ENCODE measurements at places on chromosomes 4 and X.

DNA sequence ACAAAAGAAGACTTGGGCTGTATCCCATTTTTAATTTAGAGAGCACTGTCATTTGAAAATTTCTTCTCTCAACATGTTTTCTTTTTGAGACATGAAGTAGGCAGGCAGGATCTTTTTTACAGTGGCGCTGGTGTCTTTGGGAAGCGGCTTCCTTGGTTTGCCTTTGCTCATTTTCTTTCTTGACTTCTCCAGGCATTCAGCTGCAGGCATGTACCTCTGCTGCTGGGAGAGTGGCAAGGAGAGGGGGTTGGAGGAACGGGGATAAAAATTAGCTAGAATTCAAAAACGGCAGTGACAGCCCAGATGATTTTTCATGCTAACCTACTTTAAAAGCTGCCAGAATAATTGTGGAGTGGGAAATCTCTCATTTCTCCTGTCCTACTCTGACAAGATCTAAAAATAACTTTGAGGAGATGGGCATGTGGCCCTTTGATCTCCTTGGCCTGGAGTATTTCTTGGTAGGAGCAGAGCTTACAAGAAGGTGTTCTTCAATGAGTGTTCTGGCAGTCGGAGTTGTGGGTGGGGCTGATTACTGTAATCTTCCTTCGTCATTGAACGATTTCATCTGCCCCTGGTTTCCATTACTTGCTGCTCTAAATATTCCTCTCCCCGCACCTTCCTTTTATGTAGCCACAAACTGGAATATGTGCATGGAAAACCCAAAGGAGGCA, 54.8 kb downstream of the TBL1X start:
- no peak for DNase-seq

- no peak for DNase-seq
These were observed 35.9 kb upstream of the HPSE start for GRCh38 chr4:83370640-83370906.

DNA sequence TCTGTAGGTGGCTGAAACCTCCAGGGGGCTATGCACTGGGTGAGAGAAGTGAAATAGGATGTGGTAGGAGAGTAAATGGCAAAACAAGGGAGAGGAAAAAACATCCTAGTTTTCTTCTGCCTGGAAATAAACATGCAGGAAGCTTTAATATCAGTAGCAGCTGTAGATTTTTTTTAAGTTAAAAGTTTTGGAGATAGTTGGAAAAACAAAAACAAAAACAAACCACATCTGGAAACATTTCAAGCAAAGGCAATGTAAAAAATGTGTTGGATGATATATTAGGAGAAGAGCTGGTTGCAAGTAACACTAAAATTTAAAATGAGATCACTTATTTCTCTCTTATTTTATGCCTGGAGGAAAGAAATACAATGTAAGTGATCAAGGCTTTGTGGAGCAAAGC, 388.0 kb downstream of the SPRY1 start:
- no peak for DNase-seq

DNA sequence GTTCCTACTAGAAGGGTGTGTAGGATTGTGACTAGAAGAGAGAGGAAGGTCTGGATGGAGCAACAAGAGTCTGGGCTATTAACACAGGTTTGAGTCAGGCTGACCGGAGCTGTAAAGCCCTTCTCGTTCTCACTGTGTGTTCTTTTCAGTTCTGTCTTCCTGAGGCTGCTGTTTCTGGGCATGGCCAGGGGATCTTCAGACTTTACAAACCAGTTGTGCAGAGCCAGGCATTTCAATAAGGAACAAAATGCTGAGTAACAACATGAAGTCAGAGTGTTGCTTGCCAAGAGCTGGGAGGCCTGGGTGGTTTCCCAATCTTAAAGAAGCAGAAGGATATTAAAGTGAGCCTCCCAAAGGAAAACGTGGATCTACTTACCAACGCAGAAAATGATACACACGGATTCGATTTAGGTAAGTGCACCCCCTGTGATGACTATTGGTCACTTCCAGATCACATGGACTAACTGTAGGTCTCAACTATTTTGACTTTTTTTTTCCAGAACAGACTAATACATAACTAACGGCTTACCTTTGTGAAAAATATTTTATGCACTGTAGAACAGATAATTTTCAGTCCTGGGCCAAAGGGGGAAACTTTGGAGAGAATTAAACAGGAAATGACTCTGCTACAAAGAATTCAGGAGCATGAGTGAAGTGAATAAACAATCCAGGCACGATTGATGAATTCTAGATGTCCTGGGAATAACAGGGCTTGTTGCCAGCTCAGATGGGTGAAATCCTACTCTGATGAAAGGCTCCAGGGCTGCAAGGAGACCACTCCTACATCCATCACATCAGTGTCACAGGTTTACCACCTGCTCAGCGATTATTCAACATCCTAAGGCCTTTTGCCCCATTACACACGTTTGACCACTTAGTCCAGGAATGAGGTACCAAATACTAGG, 94.5 kb downstream of the ANXA3 start:
- no peak for DNase-seq

DNA sequence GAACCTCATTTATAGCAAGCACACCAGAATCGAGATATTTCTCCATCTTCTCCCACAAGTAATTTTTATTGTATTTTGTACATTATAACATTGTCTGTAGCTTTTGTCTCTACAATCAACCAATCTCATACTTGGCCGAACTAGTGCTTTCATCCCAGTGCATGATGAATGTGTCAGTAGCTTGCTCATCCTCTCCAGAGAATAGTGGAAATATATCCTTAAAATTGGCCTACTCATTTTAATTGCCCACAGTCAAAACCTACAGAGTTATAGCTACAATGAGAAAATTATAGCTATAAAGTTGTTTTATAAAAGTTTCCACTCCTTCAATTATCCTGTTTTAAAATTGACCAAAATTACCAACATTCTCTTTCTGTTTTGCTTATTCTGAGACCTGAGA, 103.8 kb downstream of the MAPK10 start:
- no peak for DNase-seq

DNA sequence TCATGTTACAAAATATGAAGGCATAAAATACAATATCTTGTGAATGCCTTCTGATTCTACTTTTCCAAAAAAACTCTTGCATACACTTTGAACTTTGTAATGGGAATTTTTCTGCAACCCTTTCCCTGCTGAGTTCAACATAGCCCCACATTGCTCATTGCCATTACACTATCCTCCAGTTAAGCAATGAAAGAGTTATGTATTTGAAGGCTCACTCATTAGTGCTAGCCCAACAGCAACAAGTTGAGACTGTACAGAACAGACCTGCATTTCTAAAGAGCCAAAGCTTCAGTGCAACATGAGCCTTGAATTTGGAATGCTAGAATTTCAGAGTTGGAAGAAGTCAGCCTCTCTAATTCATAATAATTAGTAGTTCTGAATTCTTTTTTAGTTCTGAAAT, 44.4 kb upstream of the STAG2 start:
- DNase-seq, result no peak

DNA sequence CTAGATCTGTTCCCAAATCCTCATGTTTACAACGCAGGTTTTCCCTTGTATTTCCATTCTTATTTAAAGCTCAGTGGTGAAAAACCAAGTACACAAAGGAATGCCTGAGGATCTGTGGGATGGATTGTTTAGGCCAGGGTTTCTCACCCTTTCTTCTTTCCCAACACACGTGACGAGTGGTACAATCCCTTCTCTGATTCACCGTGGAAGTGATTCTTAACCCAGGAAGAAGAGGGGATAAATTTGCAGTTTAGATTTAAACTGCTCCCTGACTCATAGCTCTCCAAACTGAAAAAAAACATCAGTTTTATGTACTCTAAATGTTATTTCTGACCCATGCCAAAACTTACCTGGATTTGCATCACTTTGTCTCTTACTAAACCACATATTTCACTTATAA, 17.0 kb downstream of the PAQR3 start:
- DNase-seq, result no peak

GRCh38 chr4:36208893-36209473, 35.3 kb downstream of the ARAP2 start:
- no peak for DNase-seq

DNA sequence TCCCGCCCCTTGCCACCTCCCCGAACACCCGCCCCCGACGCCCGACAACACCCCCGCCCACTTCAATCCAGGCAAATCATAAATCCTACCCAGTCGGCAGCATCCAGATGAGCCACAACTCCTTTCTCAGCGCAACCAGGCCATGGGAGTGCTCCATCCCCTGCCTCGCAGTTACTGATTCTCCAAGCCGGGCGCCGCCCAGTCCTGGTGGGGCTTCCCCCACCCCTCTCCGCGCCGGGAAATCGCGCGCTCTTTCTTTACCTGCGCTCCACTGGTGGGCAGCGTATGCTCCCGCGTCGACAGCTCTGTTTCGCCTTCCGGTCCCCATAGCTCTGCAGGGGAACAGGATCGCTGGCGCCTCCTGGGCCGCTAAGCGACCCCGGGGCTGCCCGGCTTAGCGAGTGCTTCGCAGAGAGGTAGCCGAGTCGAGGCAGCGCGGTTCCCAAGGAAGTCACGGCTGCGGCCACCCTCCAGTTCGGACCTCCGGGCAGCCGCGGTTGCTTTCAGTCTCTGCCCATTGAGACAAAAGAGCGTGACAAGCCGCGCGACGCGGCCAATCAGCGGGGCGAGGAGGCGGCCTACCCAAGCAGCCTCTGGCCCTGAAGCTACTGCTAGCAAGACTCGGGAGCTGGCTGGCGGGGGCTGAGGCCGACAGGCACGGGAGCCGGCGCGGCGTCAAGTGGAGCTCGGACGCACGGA, 43.7 kb upstream of the TMSB15B start:
- peak; percentile 68 for DNase-seq

GRCh38 chrX:110286106-110286505, 31.8 kb downstream of the AMMECR1 start:
- no peak for DNase-seq

All from NCI-H524 (cell line).